Fibroblast of skin of left biceps (primary cell): ENCODE measurements at places on chromosomes 7 and 10.

DNA sequence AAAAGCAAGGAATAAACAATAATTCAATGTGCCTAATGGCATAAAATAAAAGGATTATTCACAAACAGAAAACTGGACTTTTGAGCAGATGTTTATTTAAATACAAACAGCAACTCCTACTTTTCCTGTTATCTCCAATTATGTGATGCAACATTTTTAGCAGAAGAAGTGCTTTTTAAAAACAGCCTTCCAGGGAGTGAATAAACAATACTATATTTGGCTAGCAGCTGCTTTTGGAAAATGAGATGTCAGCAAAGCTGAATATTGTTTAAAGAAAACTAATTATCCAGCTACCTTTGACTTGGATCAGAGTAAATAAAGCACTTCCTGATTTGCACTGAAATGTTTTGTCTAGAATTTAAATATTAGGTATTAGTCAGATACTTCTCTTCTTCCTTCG, 23.2 kb downstream of the CDK1 start:
- DNase-seq = no peak

DNA sequence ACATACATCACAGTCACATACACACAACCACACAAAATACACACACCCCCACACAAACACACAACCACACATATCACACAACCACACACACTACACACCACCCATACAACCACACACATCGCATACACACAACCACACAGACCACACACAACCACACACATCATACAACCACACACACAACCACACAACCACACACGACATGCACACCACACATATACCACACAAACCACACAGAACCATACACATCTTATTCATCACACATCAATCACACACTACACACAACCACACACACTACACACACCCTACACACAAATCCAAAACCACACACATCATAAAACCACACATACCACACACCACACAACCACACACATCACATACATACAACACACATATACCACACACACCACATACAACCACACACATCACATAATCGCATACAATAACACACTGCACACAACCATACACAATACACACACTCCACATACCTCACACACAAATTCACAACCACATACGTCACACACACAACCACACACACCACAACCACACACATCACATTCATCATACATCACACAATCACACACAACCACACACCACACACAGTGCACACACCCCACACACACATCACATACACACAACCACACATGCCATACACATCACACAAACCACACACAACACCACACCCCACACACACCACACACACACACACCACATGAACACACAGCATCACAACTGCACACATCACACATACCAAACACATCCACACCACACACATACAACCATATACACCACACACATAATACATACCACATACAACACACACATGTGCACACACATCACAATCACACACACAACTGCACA, 30.4 kb downstream of the GPRIN2 start:
- no peak for DNase-seq

GRCh38 chr10:55214608-55215007, 413.6 kb upstream of the PCDH15 start:
- DNase-seq = no peak

GRCh38 chr7:42104231-42104630, 132.8 kb downstream of the GLI3 start:
- no peak for DNase-seq

GRCh38 chr10:31153161-31153560, 121.5 kb upstream of the ZNF438 start:
- DNase-seq = no peak

DNA sequence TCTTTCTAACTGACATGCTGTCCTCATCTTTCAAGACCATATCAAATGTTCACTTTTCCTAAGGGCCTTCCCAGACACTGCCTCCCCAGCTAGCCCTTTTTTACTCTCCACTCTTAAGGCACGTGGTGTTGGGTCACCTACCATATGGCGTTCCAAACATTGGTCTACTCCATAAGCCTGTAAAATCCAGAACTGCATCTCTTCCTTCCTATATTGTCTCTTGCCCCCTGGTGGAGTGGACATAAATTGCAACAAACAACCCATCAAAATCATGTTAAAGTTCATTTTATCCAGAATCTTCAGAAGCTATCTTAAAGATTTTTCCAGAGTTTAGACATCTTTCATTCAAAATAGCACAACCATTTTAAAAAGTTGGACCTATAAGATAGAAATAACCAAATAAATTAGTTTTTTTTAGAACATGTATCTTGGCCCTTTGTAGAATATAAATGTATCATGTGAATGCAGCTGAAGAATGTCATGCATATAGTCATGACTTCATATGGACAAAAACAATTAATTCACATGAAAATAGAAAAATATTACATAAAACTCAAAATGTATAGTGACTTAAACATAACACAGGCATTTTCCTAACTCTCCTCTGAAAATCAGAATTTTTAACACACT, 180.6 kb upstream of the CHRM2 start:
- no peak for DNase-seq

- DNase-seq = no peak
Observed at GRCh38 chr10:775245-776075, 86.0 kb upstream of the DIP2C start.

GRCh38 chr7:150373049-150373801, 4.6 kb downstream of the REPIN1 start:
- DNase-seq = no peak

GRCh38 chr7:22695476-22696132, 31.4 kb upstream of the IL6 start:
- no peak for DNase-seq

GRCh38 chr7:40135317-40135610, 459 bp downstream of the SUGCT start:
- DNase-seq = no peak

DNA sequence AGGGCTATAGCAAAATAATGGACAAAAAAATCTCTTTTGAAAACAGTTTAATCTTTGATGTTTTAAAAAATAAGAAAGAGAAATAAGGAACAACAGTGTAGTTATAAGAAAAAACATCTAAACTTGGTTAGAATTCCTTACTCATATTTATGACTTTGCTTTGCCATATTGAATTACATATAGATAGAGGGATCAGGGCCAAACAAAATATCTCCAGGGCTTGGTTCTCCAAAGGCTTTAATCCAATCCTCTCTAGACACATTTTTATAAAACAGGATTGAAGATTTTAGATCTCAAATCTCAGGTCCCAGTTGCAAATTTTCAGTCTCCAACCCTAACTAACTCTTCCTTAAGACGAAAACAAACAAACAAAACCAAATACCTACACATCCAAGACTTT, 72.6 kb upstream of the RHOBTB1 start:
- DNase-seq = no peak

DNA sequence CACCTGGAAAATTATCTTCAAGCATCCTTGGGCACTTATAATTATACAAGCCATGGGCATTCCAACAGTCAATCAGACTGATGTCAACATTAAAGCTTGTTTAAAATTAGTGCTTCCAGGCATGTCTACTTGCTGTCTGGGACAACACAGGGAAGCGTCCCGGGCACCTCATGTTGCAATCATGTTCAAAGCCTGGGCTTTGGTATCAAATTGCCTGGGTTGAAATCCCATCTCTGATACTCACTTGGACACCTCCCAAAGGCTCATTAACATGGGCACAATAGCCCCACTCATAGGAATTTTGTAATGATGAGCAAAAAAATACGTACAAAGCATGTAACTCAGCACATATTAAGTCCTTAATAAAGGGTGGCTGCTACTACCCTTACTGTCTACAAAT, 14.4 kb downstream of the AIFM2 start:
- no peak for DNase-seq
